ENCODE measurements at places on chromosomes 1 and 21. TPM values are rescaled to one million over a fixed set of nuclear protein-coding genes. Genes with fewer than 3 reads are reported as not detected.

Gene TCHH
- not detected for total RNA-seq

Gene E2F2
- 3.8 TPM for total RNA-seq

Gene SPRR2B
- total RNA-seq: not detected

Gene KCNJ9
- total RNA-seq: not detected

Gene SPRR1A
- total RNA-seq: not detected

Data from pulmonary artery endothelial cell (primary cell).